ENCODE measurements at places on chromosomes 12 and 14.

DNA sequence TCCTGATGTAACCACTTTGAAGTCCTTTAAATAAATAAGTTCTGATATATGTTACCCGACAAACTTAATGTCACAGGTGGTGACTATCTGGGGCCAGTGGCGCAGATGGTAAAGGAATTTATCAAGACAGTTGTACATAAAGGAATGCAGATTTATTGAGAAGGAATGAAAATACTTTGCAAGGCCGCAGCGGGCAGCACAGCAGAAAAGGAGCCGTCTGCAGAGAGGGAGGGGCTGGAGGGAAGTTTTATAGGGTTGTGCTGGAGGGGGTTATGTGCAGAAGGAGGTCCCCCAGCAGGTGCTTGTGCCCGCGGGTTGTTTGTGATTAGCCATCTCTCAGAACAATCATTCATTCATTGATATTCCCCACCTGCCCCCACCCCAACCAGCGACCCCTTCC is 17.4 kb downstream of the GPRC5D start:
- no peak for DNase-seq

GRCh38 chr14:65318636-65319506 is 93.7 kb upstream of the FUT8 start:
- no peak for DNase-seq

DNA sequence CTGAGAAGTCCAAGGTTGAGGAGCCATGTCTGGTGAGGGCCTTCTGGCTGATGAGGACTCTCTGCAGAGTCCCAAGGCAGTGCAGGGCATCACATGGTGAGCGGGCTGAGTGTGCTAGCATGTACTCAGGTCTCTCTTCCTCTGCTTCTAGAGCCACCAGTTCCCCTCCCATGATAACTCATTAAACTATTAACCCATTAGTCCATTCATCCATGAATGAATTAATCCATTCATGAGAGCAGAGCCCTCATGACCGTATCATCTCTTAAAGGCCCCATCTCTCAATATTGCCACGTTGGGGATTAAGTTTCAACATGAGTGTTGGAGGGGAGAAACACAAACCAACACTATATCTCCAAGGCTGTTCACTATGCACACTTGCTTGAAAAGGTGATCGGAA is 83.7 kb downstream of the TMEM30B start:
- DNase-seq, result no peak

- DNase-seq, result peak; percentile 11
Measured at GRCh38 chr12:2944401-2945047, 14.7 kb upstream of the TEAD4 start.

GRCh38 chr14:39694341-39694740 is 262.1 kb upstream of the FBXO33 start:
- DNase-seq, result no peak

- peak; percentile 25 for DNase-seq
Measured at GRCh38 chr12:64186789-64187188, 35.3 kb downstream of the KICS2 start.

DNA sequence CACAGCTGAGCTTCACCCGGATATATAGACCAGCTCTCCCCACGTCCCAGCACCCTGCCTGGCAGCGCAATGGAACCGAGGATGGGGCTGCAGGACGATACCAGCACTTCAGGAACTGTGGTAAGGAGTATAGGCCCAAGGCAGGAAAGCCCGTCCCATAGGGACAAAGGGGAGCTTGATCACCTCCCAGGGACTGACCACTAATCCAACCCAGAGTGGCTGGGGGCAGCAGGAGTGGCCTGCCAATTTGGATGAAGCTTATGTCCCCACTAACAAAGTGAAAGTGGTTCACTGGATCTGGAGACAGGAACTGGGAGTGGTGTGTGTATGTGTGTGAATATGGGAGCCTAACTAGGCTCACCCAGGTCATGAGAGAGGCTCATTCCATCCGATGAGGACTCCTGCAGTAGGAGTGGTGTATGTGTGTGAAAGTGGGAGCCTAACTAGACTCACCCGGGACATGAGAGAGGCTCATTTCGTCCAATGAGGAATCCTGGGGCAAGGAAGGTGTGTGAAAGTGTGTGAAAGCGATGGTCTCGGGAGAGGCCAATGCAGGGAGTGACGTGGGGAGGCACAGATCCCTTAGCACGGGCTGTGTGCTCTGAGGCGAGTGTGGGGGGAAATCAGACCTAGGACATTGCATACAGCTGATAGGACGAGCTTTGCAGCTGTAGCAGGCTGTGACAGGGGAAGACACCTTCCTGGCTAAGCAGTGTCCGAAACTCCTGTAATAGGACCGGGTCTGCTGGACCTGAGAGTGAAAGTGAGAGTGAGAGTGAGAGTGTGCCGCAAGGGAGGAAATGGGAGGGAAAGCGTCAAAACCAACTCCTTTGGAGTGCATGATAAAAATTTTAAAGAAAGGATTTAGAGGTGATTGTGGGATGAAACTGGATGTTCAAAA is 25.7 kb downstream of the KLRK1 start:
- DNase-seq, result peak; percentile 42

DNA sequence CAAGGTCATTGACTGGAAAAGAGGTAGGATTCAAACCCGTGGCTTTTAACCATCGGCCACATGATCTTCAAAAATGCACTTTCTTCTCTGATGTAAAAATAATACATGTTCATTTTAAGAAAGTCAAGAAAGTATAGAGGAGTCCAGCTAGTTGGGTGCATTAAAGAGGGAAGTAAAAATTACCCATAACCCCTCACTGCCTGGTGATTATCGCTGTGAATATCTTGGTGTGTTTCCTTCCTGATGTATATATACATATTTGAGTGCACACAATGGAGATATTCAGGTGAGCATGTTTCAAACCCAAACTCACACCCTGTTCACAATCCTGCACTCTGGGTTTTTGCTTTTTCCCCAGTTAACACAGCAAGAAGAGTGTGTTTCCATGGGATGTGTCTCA is 47.5 kb upstream of the OAS1 start:
- DNase-seq, result no peak

DNA sequence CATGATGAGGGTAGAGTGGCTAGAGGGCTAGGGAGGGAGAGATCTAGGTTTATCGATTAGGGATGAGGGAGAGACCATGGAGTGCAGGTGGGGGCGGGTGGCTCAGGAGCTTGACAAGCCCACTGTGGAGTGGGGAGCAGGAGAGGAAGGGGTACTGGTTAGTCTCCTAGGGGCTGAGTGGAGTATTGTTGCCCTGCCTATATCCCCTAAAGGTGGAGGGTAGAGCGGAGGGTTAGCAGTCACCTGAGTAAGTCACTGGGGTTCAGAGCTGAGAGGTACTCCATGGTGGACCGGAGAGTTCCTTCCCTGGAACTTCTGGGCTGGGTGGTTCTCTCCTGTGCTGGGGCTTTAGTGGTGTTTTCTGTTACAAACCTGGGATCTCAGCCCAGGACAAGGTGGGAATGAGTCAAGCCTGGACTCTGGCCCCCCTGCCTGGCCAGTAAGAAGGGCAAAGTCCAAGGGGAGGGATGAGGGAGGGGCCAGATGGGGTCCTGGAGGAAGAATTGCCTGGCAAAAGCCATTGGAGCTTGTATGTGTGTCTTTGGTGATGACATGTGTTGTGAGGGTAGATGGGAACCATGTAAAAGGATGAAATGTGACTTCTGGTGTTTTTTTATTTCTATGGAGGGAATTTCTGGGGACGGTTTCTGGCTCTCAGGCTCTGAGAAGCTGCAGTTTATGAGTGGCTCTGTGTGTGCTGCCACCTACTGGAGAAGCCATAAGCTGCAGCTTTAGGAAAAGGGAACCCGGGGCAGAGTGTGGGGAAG is at the start of gene CIDEB:
Gene CIDEB (minus strand): TSS at position 403 of the 767 bp plus-strand sequence. CDS start 119 bp downstream, at position 284.
- DNase-seq, result peak; percentile 29

DNA sequence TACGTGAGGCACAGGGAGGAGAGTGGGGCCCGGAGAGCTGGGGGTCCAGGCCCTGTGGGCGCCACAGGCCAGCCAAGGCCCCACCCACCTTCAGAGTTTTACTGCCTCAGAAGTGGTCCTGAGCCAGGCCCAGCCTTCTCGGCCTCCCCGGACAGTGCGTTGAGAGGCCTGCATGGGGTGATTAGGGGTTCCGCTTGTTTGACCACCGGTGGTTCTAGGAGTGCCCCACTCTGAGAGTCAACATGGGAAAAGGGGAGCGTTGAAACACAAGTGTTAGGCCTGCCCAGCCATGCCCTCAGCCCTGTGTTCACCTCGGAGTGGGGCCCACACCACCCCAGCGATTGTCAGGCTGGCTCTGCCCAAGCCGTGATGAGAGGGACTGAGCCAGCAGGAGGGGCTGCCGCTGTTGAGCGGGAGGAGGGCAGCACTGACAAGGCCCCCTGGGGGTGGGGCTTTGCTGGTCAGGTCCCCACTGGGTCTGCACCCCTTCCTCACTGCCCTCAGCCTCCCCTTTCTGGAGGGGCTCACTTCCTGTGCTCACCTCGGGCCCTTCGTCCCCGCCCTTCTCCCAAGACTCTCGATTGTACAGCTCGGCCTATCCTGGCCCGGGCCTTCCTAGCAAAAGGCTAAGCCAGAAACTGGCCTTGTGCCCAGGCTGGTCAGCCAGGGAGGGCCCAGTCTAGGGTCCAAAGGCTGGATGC is 4.8 kb downstream of the CKB start:
- DNase-seq, result no peak

DNA sequence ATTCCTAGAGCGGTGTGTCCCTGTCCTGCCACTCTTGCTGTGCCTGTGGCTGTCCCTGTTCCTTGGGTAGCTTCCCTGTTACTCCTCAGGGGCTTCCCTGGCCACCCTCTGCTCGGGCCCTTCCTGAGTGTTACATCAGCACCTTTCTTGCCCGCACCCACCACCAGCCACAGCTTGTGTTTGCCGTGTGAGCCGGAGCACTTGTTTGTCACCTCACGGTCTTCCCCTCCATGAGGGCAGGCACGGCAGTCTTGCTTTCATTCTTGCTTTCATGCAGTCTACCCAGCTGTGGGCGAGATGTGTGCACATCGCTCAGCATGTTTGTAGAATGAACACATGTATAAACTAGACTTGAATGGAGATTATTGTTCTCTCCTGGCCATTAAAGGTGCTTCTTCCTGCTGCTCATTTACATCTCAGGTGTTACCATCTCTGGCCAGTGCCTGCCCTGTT is 42.0 kb downstream of the TRAF3 start:
- DNase-seq, result no peak

DNA sequence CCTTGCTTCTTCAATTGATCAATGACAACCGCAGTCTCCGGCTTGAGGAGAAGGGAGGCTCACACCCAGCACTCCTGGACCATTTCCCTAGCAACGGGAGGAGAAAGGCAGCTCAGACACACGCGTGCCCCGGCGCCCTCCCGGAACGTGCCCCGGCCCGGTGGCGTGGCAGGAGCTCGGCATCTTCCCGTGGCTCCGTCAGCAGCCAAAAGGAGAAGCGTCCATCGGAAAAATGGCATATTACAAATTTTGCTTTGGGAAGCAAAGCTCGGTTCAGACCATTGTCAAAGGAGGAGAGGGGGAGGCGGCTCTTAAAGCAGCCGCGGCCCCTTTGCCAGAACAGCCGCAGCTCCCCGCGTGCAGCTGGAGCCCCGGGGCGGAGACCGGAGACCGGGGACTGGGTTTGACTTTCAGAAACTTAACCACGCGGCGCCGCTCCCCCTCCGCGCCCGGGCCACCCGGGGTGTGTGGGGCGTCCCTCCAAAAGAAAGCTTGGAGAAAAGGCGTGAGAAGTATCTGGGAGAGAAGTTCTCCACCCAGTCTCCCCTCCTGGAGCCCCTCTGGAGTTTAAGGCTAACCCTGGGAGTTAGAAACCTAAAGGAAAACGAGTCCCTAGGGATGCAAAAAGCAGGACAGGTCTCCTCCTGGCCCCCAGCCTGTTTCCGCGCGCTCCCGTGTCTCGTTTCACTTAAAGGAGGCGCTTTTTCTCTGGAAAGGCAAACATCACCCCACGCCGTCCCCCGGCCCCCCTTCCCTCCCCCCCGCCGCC is 545 bp downstream of the PPFIA2 start:
- DNase-seq, result peak; percentile 28

DNA sequence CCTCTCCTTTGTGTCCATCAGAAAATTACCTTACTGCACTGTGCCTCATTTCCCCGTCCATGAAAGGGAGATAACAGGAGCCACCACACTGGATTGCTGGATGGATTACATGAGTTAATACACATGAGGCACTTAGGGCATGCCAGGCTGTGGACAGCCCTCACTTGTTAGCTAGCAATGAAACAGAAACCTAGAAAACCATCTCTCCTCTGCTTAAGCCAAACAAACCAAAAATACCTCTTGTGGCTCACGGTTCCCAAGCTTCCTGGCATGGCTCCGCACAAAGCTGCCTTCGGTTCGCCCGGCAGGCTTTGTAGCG is 660 bp upstream of the HCFC2 start:
- no peak for DNase-seq

DNA sequence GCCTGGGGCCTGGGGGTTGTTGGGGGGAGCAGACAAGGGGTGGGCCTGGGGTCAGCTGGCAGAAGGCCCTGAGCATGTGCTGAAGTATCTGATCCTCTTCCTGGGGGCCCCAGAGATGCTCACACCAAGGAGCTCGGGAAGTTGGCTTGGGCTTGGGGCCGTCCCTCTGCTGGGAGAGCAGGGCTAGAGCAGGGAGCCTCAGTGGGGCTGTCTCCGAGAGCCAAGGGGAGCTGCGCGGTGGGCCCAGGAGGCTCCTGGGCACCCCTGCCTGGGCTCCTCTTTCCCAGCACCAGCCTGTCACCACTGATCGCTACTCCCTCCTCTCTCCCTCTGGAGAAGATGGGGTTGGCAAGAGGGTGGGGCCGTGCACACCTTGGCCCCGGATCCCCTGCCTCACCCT is 28.3 kb downstream of the BEGAIN start:
- DNase-seq, result no peak

GRCh38 chr12:25364529-25365339 is 114.0 kb upstream of the KRAS start:
- no peak for DNase-seq

DNA sequence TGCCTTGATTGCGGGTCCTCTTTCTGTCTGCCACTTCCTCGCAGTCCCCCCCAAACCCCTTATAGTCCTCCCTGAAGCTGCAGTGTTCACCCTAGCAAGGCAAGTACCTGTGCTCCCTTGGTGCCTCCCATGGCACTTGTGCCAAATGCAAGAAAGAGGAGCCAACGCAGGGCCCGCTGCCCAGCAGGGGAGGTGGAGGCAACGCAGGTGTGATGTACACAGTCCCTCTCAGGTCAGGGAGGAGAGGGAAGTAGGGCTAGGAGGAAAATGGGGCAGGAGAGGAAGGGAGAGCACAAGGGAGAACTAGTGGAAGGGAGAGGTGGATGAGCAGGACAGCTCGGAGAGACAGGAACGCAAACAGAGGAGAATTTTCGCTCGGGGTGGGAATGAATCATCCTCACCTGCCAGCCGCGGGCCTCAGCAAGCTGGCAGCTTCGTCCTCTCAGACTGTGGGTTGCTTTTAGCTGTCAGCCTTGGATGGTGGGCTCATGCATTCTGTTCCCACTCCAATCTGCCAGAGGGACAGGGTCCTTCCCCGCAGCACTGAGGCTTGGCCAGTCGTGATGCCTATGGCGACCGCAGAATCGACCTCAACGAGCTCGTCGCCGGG is 357.0 kb downstream of the CACNA1C start:
- DNase-seq, result no peak

DNA sequence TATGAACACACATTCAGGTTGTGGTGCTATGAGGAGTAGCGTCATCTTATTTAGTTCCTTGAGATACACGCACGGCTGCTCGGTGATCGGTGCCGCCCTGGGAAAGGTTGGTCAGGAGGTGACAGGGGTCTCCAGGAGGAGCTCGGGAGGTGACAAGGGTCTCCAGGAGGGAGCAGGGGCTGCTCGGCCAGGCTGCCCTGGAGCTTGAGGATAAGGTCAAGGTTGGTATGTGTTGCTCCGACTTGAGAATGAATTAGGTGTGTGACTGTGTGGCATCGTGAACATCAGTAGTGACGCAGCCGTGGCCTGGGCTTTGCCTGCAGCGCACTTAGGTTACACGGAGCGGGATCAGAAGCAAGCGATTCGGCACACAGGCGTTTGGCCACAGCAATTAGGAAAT is 36.2 kb downstream of the CCDC92 start:
- no peak for DNase-seq

Measured in MG63 (cell line).